Frontal cortex (tissue), 4 donors: ENCODE measurements at places on chromosomes 1 and 21. TPM values are rescaled to one million over a fixed set of nuclear protein-coding genes. Genes with fewer than 3 reads are reported as not detected.

DNA sequence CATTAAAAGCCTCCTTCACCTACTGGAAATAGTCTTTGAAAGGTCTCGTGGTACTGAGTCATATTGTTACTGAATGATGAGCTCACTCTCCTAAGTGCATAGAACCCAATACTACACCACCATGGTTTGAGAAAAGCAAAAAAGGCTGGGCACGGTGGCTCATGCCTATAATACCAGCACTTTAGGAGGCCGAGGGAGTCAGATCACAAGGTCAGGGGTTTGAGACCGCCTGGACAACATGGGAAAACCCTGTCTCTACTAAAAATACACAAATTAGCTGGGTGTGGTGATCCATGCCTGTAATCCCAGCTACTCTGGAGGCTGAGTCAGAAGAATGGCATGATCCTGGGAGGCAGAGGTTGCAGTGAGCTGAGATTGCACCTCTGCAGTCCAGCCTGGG lies 3.3 kb upstream of the HNRNPCL1 start:
- DNase-seq, result no peak

F13B gene
- not detected for total RNA-seq

DNA sequence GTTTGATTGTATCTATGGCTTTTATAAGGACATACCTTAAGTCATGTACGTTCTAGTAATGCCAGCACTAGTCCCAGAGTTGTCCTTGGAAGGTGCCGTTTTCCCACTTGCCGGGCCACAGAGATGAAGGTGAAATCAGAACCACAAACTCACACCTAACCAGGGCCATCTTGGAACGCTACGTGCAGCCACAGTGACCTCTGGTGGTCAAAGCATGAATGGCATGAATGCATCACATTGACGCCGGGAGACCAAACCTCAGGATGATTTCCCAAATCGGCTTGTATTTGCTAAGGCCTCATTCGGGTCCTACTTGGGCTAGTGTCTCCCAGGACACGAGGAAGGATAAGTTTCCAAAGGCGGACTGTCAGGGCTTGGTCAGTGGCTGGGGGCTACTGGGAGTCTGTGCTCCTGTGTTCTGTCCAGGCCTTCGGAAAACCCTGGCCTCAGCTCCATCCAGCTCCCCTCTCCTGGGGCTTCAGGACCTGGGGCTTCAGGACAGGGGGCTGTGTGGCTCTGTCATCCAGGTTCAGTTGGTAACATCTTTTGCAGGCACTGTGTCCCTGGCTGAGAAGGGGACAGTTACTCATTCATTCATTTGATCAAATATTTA lies 260.5 kb downstream of the PRDM2 start:
- peak; percentile 66 for DNase-seq

OPRD1 gene
- total RNA-seq, result 0.82 TPM

PFKFB2 gene
- total RNA-seq, result 9.4 TPM

DNA sequence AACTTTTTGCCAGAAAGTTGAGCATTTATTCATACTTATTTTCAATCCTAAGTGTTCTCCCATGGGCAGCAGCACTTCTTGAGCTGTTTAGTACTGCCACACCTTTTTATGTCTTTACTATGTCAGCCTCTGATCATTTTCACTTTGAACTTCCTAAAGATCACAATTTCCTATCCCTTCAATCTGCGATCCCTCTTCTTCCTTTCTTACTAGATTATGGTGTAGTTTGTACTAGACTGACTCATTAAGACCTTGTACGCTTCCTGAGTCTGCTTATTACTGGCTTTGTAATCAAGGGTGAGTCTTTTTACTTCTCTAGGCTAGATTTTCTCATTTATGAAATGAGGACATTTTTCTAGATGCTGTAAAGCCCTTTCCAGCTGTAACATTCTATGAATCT lies 55.1 kb downstream of the LRIG2 start:
- no peak for DNase-seq

- no peak for DNase-seq
These were observed 13.2 kb downstream of the NGF start for GRCh38 chr1:115324649-115325420.

- no peak for DNase-seq
These were observed 76.4 kb downstream of the ATP5PO start for GRCh38 chr21:33839167-33839716.

HSD3B1 gene
- not detected for total RNA-seq

SV2A gene
- 73.0 TPM for total RNA-seq

GJC2 gene
- 0.82 TPM for total RNA-seq

GRCh38 chr1:240538776-240539430 lies 73.1 kb downstream of the GREM2 start:
- DNase-seq, result no peak

KRTAP11-1 gene
- not detected for total RNA-seq

GRCh38 chr1:18722270-18722669 lies 91.6 kb downstream of the PAX7 start:
- DNase-seq, result no peak

DNA sequence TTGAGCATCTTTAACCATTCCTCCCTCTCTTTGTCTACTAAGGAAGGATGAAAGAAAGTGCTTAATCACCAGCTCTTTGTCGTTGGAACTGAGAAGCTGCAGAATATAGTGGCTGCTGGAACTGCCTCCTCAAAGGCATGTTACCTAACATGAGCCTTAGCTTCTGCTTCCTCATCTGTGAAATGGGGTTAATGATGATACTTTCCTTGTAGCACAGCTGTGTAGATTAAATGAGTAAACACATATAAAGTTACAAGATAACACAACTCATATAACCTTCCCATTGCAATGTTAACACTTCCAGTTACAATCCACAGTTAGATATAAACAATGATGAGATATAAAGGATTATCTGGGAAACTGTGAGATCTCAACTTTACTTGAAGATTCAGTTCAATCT lies 48.4 kb upstream of the ZNF326 start:
- DNase-seq, result no peak

BARHL2 gene
- under 0.01 TPM for total RNA-seq

YOD1 gene
- total RNA-seq, result 20.8 TPM

GRCh38 chr1:19347533-19348172 lies 35.5 kb downstream of the SLC66A1 start:
- no peak for DNase-seq

DNA sequence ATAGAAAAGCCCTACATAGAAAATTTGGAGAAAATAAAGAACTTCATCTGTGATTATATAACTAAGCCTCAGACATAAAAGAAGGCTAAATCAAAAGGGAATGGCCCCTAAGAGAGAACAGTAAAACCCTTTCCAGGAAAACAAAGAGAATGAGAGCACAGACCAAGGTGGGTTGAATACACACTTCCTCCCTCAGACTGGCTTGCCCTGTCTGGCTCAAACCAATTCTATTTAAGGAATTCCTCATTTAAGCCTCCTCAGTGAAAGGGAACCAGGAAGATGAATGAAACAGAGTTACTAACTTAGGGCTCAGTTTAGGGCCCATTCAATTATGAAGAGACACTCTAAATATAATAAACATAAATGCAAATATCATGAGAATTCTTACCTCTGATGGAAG lies 10.6 kb upstream of the SYT14 start:
- no peak for DNase-seq

TDRD10 gene
- 0.41 TPM for total RNA-seq

DNA sequence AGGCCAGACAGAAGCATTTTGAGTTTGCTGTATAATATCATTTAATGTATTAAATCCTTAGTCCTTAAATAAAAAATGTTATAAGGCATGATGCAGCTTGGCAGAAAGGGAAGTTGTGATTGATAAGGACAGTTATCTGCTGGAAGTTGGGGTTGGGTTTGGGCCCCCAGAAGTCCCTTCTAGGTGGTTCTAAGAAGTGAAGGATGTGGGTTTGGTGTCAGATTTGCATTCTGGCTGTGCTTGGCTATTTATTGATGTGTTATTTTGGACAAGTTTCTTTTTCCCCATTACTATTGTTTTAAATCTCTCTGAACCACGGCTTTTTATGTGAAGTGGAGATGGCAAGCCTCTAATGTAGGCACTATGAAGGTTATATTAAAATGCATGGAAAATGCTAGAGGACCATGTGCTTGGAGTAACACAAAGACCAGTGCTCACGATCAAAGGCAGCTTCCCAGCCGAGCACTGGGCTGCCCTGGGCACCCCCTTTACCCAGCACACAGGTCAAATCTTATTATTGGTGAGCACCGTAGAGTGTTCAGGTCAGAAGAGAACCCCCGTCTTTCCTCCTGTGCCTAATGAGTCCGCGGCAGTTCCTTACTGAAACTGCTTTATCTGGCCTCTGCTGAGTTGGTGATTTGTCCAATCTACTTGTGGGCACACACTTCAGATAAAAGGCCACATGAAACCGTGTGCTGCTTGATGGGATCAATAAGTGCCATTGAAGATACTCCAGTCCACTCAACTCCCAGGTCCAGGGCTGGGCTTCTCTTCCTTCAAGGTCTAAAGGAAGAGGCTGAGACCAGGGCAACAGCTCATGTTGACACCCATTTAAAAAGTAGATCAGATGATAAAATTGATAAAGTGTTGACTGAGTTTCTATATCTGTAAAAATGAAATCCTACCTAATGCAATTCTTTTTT lies 212.0 kb downstream of the PRDM2 start:
- no peak for DNase-seq

PROX1 gene
- total RNA-seq, result 6.5 TPM

DNA sequence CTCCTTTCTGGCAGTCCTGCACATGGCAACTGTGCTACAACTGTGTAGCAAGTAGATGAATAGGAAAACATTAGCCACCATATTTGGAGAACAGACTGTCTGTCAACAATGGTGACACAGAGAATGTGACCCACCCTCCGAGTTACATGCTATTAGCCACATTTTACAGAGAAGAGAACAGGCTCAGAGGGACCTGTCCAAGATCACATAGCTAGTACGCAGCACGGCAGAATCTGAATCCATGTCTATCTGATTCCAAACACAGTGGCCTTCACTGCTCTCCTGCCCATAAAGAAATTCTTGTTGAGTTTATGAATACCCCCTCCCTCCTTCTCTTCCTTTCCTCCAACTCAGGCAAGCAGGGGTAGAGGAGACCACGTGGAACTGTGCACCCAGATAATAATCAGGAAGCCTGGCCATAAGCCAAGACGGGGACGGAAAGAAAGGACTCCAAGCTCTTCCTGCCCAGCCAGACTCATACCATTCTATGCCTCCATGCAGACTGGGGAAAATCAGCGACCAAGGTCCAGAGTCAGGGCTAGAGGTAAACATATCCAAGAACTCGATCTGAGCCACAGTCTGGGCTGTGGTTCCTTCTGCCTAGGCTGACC lies 78.8 kb downstream of the TRABD2B start:
- DNase-seq, result no peak

DEPDC1 gene
- total RNA-seq, result 2.4 TPM

DNA sequence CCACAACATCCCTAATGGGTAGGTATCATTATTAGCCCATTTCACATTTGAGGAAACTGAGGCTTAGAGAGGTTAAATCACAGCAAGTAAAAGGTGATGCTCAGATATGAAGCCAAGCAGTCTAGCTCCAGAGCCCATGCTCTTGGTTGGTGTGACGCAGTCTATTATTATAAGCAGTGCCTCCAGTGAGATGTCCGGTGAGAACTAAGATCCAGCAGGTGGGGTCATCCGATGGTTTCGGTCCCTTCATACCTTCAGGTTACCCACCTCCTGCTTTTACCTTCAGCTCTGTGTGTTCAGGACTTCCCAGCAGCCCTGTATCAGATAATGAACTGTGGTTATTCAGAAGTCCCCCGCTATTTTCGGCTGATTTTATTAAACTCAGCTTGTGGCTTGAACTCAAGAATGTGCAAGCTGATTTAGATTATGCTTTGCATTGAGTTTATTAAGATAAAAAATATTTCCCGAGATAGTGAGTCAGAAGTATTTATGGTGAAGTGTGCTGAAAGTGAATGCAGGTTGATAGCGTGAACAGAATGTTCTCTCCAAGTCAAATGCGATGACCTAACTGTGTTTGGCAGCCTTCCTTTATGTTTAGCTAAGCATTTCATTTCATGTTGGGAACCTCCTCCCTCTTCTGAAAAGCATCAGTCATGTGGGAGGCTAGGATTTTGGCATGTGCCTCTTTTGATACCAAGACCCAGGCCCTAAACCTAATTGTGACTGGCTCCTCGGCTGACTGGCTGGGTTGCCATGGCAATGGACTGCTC lies 160.9 kb upstream of the UBE2U start:
- DNase-seq, result no peak

DNA sequence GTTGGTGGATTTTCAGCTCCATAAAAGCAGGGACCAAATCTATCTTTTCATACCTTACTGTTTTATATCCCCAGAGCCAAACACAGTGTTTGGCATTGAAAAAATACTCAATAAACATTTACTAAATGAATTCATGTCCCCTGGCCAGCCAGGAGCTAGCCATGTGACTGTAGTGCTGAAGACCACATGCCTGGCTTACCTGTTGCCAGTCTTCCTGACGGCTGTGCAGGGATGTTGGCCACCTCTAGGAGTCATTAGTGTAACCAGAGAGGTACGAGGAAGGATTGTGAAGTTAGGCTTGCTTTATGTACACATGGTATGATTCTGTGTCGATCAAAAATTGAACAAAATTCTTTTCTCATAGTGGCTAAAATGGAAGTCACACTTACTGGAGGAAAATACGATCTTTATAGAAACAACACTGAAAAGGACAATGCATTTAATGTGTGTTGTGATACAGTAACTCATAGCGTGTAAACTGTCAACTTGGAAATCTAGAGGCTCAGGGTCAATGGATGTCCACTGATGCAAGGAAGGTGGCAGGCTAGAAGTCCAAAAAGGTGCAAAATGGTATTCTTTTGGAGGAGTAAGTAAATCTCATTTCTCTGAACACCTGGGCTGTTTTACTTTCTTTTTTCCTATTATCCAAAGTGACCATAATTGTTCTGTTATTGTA lies 60.9 kb downstream of the FGGY start:
- no peak for DNase-seq

DNA sequence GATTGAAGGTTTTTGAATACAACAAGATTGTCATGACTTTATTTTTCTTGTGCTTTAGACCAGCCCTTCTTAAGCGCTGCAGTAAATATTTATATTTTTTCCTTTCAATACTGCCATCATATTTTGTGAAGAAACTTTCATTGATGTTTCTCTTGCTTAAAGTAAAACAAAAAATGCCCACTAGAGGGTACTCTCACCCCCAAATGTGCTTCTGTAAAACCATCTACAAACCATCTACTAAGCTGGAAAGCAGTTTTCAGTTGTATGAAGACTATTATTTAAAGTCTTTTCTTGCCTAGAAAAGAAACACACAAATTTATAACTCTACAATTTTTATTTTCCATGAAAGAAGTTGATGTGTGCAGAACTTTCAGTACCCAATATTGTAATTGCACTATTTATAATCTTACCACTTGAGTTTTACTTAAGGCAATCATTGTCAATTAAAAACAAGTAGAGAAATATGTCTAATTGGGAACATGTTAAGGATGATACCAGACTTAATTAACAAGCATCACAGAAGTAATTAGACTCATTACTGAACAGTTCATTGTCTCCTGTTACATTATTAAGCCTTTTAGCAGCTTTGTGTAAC lies 10.7 kb downstream of the LEPR start:
- no peak for DNase-seq

DNA sequence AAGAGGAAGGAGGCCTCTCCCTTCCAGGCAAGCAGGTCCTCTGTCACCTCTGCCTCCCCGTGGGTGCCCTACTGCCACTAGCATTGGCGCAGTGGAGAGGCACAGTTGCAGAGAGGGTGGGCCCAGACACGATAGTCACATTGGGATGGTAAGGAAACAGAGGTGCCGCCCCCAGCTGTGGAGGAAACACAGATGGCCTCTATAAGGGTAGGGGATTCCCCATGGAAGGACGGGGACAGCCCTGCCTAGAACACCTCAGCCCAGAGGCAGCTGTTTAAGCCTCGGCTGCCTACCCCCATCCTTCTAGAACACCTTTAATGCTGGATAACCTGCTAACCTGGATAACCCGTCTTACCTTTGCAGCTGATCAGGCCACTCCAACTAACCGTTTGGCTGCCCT lies 65.7 kb upstream of the CNTN2 start:
- no peak for DNase-seq

C1QTNF12 gene
- total RNA-seq, result not detected
